ENCODE measurements at places on chromosomes 11 and 22.

GRCh38 chr22:49351761-49352227, 475.9 kb downstream of the BRD1 start:
- DNase-seq: no peak

GRCh38 chr11:66494935-66495334, 14.7 kb downstream of the DPP3 start:
- no peak for DNase-seq

- DNase-seq: no peak
Observed at GRCh38 chr11:44028816-44029506, 18.8 kb upstream of the ACCSL start.

- peak; percentile 82 for DNase-seq
Observed at GRCh38 chr11:118198370-118198769, 21.9 kb upstream of the SCN2B start.

DNA sequence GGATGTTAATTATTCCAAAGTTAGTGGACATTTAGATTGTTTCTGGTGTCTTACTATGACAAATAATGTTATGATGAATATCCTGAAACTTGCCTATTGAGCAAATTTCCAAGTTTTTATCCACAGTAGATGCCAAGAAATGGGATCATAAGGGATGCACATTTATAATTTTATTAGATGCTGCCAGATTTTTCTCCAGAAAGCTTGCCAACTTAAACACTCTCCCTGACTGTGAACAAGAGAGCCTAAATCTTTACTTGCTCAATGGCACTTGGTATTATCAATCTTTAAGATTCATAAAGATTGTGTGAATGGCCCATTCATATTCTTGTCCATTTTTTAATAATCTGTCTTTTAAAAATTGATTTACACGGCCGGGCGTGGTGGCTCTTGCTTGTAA, 82.4 kb downstream of the SPON1 start:
- DNase-seq: no peak

DNA sequence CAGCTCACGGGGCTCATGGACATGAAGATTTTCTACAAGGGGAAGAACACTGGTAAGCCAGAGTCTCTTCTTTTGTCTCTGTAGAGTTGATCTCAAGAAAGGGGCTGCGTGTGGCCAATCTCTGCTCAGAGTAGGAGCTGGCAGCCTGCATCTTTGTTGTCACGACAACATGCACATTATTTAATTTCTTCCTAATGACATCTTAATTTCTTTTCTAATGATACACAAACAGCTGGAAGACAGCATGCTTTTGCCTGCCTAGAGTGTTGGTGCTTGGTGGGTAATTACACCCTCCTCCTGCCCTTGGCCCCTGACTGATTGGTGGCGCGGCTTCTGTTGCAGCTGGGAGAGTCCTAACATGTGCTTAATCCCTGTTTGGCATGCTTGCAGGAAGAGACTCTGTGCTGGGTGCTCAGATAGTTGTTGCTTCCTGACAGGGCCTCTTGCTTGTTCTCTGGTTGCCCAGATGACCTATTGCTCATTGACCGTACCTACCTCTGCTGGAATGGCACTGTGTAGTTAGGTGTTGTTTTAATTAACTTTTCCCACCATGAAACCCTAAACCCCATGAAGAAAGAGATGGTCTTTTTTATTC, 106.9 kb upstream of the SORL1-AS1 start:
- no peak for DNase-seq

GRCh38 chr11:130087294-130087926, 17.7 kb downstream of the APLP2 start:
- DNase-seq: no peak

- DNase-seq: no peak
Observed at GRCh38 chr11:125402435-125402834, 93.6 kb downstream of the FEZ1 start.

DNA sequence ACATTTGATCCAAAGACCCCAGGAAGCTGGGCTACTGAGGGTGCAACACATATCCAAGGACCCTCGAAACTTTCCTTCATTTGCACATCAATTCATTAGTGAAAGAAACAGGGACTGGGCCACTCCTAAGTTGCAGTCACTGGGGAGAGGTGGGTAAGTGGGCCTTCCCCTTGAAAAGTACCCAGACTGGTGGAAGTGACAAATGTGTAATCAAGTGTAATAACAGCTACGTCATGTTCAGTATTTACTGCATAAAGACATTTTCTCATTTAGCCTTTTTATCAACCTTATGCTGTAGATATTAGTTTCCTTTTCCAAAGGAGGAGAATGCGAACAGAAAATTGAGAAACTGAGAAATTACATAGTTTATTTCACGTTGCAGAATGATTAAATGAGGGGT, 101.9 kb upstream of the OLFML1 start:
- DNase-seq: no peak

DNA sequence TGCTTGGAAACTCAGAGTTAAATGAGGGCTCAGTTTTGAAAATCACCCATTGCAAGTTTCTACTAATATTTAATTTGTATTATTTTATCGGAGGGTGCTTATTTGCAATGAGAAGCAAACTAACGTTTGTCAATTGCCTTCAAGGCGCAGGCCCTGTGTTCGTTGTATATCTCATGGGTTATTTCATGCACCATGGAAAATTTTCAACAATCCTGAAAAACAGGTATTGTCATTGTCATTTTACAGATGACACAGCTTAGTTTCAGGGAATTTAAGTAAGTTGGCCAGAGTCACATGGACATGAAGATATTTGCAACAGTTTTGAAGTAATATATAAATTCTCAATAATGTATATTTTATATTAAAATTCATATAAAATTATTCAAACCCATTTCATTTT, 157.7 kb upstream of the MTMR2 start:
- no peak for DNase-seq

GRCh38 chr11:6474413-6474792, 662 bp upstream of the TRIM3 start:
- no peak for DNase-seq

- no peak for DNase-seq
Observed at GRCh38 chr22:50293441-50294318, 13.8 kb downstream of the PLXNB2 start.

GRCh38 chr11:122139595-122139866, 23.5 kb upstream of the BLID start:
- DNase-seq: no peak

- DNase-seq: no peak
Observed at GRCh38 chr11:33721984-33722383, 14.2 kb downstream of the CD59 start.

GRCh38 chr11:86978247-86978646, 23.1 kb upstream of the FZD4 start:
- DNase-seq: no peak

- no peak for DNase-seq
Observed at GRCh38 chr11:96328395-96329010, 14.5 kb downstream of the MAML2 start.

- no peak for DNase-seq
Observed at GRCh38 chr11:77198440-77198849, 70.4 kb downstream of the MYO7A start.

- no peak for DNase-seq
Observed at GRCh38 chr22:31683181-31684105, 21.4 kb upstream of the PISD start.

GRCh38 chr22:35069541-35069940, 3.6 kb downstream of the ISX start:
- DNase-seq: no peak
